ENCODE measurements at places on chromosomes 2 and 18.

DNA sequence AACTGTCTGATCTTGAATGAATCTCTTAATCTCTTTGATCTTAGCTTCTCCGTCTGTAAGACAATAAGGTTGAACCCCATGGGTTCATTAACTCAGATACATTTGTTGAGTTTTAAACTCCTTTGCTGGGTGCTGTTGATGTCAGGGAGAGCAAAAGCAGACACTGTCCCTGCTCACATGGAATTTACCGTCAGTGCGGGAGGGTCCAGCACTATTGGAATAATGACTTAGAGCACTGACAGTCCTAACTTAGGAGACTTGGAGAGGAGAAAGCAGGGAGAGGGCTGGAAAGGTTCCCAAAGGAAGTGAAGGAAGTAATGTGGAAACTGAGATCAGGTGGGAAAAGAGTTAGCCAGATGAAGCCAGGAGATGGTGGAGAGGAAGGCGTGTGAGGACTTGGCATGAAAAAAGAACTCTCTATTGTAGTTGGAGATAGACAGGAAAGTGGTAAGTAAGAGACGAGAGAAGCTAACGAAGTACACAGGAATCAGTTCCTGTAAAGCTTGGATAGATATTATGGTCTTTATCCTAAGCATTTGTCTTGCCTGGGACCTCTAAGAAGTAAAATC, 141.4 kb upstream of the SERTAD2 start:
- ATAC-seq, result no peak

- ATAC-seq, result no peak
Observed at GRCh38 chr18:38576349-38576748, 1010.8 kb upstream of the CELF4 start.

DNA sequence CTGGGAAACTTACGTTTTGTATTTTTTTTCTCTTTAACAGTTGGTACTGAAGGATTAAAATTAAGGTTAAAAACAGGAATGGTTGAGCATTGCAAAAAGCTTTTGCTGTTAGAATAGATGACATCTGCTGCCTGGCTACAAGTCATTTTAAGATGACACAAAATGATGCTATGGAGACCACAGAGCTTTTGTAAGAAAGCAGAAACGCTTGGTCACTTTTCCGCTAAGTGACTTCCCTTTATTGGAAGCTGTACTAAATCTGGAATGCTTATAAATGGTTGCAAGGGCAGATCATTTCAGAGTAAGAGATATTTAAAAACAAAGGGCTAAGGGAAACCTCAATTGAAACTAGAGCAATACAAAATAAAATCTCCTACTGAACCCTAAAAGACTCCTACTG, 544.0 kb downstream of the STK39 start:
- no peak for ATAC-seq

DNA sequence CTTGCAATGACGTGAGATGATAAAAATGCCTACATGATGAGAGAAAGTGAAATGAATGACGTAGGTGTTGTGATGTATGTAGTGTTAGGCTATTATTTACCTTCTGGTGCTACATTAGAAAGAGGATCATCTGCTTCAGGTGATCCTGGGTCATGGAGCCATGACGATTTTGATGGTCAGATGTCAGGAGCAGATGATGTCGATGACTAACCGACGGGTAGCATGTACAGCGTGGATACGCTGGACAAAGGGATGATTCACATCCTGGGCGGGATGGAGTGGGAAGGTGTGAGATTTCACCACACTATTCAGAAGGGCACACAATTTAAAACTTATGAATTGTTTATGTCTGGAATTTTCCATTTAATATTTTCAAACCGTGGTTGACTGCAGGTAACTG, 43.5 kb upstream of the ACVR1C start:
- no peak for ATAC-seq

- ATAC-seq, result no peak
Observed at GRCh38 chr18:55414475-55414874, 173.5 kb downstream of the TCF4 start.
